ENCODE measurements at places on chromosomes 1 and 21. TPM values are rescaled to one million over a fixed set of nuclear protein-coding genes. Genes with fewer than 3 reads are reported as not detected.

Gene AK5
- total RNA-seq = 1.0 TPM

Gene AIRE
- total RNA-seq = not detected

GRCh38 chr21:41750532-41751151 is 16.2 kb downstream of the RIPK4 start:
- H3K36me3 ChIP-seq = peaks cover 9% of the 10 kb centered on the region
- peaks cover 18% of the 10 kb centered on the region for H3K4me1 ChIP-seq

GRCh38 chr1:205923651-205924459 is 19.4 kb downstream of the SLC26A9 start:
- DNase-seq = no peak
- H3K4me1 ChIP-seq = peaks cover 16% of the 10 kb centered on the region
- H3K36me3 ChIP-seq = peaks cover 7% of the 10 kb centered on the region
- no peak overlapping the region for H3K4me3 ChIP-seq
- no peak overlapping the region for H3K27ac ChIP-seq

DNA sequence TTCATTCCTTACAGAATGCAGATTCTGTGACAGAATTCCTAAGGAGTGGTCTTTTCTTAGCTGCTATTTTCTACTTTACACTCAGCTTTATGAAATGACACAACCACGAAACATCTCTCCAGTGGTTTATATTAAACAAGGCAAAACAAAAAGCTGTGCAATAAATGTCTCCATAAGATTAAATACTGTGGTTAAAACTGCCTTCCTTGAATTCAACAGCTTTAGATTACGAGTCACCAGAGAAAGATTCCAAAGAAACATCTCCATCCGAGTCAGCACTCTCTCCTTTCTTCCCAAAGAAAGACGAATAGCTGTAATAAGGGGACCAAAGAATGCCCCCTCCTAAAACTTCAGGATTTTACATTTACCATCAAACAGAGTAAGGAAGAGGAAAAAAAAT is 4.6 kb upstream of the C1orf87 start:
- DNase-seq = no peak
- H3K4me3 ChIP-seq = no peak overlapping the region
- no peaks in the 10 kb centered on the region for H3K4me1 ChIP-seq

All from lower lobe of right lung (tissue), 2 donors.